HCEC 1CT (cell line): ENCODE measurements at places on chromosomes 2 and 18.

DNA sequence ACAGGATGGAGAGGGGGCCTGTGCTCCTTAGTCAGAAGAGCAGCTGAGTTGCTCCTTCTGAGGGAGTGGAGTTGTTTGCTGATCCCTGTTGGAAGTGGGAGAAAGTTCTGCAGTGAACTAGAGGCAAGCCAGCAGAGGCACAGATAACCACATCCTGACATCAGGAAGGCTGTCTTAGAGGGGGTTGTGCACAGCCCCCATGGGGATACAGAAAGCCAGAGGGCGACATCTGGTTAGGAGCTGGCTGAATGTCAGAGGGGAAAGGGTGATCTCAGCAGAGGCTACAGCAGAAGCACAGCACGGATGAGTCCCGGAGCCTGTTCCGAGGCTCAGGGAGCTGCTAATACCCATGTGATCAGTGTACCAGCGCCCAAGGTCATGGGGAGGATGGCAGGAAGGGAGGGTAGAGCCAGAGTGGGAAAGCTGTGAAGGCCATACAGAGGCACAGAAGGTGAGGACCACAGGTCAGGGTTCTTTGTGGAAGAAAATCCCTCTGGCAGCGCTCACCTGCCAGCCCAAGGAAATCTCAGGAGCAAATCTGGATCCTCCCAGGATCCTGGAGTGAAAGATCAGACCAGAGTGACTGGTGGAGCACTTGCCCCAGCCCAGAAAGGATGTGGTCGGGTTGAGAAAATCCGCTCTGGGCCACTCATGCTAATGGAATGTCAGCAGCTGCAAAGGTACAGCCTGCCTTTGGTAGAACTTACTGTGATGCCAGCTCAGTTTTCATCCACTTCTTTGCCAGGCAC, 111.8 kb downstream of the STPG4 start:
- DNase-seq = peak; percentile 98

DNA sequence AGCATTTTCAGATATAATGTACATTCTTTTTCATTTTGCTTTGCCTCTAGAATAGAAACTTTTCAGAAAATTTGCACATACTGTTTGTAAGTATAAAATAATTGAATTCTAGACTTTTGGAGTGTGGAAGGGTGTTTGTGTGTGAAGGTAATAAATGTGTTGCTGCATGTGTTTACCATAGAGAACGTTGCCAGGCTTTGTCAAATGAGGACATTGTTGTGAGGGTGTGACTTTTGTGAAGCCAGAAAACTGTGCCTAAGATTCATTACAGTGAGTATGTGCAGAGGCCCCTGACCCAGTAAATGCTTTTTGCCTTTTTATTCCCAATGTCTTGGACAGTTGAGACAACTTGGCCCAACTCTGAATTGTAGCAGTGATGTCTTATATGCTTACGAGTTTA, 30.4 kb upstream of the EPB41L5 start:
- no peak for DNase-seq

DNA sequence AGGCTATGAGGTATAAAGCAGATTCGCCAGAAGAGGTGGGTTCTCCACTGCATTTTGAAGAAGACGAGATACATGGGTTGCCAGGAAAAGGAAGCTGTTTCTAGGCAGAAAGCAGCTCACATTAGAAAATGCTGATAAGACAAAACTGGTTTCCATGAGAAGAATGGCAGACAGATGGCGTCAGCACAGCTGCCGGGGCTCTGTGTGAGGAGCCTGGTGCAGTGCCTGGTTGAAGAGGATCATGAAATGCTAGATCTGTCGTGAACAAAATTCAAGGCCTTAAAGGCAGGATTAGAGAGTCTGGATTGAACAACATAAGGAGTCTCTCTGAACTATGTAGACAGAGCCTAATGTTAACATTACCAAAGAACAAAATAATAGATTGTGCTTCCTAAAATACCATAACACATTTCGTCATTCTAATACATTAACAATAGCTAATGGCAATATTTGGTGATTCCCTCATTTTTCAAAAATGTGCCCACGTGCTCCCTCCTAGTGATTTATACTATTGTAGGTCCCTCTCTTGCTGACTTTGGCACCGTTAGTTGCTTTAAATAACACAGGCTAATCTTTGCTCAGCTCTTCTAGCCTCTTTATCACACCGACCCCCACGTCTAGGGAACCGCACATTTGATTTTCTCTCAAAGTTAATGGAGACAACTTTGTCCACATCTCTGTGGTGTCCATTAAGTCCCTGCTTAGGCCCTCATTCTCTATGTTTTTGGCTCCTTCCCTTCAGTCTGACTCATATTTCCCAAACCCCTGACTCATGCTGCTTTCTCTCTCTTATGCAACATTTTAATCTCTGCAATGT, 38.2 kb downstream of the EFEMP1 start:
- peak; percentile 94 for DNase-seq

DNA sequence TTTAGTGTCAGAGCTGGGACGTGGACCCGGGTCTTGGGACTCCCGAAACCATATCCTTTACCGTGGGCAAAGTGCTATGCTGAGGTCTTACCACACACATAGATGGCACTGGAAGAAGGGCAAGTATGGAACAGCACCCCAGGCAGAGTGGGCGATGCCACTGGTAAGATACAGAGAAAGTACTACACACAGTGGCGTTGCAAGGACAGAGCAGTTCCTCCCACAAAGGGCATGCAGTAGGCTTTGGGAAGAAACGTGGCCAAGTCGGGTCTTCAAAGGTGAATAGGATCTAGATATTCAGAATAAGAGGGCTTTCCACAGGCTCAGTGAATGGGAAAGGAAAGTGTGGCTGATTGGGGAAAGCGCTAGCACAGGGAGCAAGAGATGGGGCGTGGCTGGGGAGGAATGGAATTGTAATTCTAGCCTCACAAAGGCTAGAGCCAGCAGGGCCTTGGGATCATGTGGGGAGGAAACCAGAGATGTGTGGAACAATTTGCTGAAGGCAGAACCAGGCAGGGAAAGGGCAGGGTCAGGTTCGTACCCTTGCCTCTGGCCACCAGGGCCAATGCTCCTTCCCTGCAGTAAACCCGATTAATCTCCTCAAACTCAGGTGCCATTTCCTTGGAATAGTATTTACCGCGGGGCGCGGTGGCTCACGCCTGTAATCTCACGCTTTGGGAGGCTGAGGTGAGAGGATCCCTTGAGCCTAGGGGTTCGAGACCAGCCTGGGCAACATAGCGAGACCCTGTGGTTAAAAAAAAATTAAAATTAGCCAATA, 36.0 kb downstream of the PCBP1 start:
- DNase-seq = peak; percentile 38

- no peak for DNase-seq
These were observed 122.8 kb upstream of the PXDN start for GRCh38 chr2:1867141-1867540.

- no peak for DNase-seq
These were observed 15.6 kb upstream of the GIGYF2 start for GRCh38 chr2:232681527-232681926.

- no peak for DNase-seq
These were observed 47.4 kb upstream of the DNAJC10 start for GRCh38 chr2:182668671-182669070.

- no peak for DNase-seq
These were observed 23.8 kb upstream of the SLC38A11 start for GRCh38 chr2:164979113-164979512.

- no peak for DNase-seq
These were observed 73.8 kb downstream of the CAVIN2 start for GRCh38 chr2:191773136-191773535.

DNA sequence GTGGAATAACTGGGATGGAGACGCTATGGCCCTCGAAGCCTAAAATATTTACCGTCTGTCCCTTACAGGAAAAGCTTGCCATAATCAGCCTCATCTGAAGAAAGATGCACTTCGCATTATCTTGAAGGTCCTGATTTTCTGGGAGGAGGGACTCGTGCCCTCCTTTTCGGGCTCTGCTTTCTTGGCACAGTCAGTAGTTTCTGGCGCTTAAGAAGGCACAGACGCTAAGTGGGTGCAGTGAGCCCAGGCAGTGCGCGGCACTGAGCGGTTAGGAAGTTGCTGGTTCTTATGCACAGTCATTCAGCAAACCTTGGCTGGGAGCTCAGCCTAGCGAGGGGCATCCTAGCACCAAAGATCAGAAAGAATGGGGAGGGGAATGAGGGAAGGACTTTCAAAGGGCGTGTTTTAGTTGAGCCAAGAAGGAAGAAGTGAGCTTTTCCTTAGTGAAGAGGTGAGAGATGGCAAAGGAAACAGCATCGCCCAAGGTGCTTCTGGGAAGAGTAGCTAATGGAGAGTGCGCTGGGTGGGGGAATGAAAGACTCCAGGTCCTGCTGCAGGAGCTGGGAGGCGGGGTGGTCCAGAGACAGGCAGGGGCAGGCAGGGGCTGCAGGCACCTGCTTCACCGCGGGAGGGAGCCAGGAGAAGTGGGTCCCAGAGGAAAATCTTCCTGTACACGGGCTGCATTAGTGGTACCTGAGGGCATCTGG, 64.1 kb downstream of the ZCCHC2 start:
- DNase-seq = no peak

GRCh38 chr18:3703732-3704176, 253.8 kb downstream of the TGIF1 start:
- peak; percentile 52 for DNase-seq

GRCh38 chr2:64291181-64291580, 147.0 kb upstream of the PELI1 start:
- peak; percentile 55 for DNase-seq

- peak; percentile 36 for DNase-seq
These were observed 9.0 kb downstream of the TNFRSF11A start for GRCh38 chr18:62334120-62334519.

GRCh38 chr2:172804423-172804822, 68.8 kb downstream of the RAPGEF4 start:
- no peak for DNase-seq

DNA sequence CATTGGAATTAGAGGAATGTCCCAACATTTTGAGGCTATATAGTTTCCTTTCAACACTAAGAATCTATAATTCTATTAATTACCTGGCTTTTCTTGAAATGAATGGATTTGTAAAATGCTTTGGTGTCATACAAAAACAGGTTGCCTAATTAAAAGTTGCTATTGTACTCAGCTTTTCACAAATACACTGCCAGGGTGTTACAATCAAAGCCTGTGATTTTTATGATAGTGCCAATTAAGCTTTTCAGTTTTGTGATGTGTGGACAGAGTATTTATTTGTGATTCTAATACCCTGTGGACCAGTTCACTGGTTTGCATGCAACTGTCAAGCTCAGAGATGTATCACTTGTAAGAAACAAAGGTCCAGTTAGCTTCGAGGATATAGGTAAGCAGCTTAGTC, 71.8 kb downstream of the NAB1 start:
- no peak for DNase-seq
